ENCODE measurements at places on chromosomes 2 and 18.

GRCh38 chr2:169743549-169743948 is 9.9 kb downstream of the KLHL23 start:
- no peak for DNase-seq

DNA sequence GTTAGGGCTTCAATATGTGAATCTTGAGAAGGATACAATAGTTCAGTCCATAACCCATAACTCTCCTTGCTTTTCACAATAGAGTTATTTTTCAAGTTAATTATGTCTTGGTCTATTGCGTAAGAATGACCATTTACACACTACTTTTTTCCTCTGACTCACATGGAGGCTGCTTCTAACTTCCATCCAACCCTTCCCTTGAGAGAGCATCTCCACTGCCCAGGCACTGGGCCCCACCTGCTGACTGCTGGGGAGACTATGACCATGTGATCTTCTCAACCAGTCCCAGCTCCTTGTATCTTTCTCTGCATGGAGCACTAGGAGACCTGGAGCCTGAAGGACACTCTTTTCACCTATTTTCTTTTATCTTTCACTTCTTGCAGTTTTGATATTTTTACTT is 251.5 kb downstream of the GPD2 start:
- DNase-seq: no peak

- DNase-seq: no peak
These were observed 44.3 kb upstream of the TNFRSF11A start for GRCh38 chr18:62280786-62281185.

GRCh38 chr2:239753401-239753837 is 271.7 kb downstream of the NDUFA10 start:
- no peak for DNase-seq

DNA sequence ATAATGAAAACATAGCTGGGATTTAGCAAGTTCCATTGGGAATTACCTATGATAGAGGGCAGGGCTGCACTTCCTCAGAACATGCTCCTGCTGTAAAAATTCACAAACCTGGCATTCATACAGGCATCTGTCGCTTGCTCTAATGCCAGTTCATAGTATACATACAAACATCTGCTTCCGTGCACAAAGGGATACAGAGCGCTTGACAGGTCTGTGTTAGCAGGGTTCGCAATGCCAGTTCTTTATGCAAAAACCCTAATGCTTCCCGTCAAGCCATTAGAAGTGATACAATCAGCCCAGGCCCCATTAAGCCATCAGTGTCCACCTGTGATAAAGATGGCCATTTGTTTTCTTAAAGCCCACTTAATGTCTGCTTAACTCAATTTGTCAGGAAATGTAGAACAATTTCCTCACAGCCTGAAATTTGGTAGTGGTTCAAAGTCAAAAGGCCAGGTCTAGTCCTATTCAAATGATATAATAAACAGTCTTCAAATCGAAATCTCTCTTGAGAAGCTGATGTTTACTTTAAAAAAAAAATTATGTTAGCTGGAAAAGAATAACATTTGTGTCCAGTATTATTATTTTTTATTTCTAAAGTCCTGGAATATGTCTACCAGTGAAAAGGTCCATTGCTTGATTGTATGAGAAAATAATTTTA is 556.3 kb downstream of the ARHGAP15 start:
- no peak for DNase-seq

GRCh38 chr2:206000776-206001175 is 85.2 kb downstream of the INO80D start:
- DNase-seq: no peak

DNA sequence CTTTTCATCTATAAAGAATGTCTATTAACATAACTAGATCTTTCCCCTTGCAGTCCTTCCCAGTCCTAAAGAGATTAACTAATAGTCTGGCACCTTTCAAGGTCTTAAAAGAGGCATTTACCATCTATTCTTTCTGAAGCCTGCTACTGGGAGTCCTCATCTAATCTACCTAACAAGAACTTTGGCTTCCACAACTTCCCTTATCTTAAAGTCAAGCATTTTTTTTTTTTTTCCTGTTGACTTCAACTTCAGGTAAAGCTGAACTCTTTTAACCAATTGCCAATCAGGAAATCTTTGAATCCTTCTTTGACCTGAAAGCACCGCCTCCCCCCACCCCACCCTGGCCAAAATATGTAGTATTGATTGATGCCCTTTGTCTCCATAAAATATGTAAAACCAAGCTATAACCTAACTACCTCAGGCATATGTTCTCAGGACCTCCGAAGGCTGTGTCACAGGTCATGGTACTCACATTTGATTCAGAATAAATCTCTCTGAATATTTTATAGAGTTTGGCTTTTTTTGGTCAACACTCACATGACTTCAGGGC is 168.6 kb downstream of the PTPRM start:
- no peak for DNase-seq

DNA sequence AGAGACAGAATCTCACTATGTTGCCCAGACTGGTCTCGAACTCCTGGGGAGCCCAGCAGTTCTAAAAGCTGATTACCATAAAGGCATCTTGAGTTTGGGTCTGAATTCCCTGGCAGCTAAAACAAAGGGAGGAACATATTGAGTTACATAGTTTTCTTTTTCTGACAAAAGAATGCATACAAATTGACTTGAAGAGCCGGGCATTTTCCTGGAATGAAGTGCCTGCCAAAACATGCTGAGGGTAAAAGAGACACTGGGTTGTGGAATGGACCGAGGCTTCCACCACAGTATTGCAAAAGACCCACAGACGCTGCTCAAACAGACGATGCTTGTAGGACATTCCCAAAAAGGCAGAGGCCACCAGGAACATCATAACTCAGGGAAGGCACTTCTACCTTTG is 35.1 kb upstream of the ROCK2 start:
- no peak for DNase-seq

DNA sequence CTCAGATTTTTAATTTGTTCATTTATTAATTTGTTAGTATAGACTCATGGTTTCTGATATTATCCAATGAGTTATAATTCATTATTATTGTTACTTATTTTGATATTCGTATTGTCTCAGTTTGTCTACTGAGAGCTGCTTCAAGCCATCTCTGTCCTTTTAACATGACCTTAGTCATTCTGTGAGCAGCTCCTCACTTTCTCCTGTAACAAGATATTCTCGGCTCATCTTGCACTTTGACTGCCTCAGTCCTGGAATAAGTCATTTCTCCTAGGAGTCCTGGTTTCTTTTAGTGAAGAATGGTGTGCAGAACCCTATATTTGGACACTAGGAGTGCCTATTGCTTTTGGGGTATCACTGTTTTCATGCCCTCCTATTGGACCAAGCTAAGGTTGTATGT is 13.2 kb downstream of the ASB1 start:
- DNase-seq: peak; percentile 37

DNA sequence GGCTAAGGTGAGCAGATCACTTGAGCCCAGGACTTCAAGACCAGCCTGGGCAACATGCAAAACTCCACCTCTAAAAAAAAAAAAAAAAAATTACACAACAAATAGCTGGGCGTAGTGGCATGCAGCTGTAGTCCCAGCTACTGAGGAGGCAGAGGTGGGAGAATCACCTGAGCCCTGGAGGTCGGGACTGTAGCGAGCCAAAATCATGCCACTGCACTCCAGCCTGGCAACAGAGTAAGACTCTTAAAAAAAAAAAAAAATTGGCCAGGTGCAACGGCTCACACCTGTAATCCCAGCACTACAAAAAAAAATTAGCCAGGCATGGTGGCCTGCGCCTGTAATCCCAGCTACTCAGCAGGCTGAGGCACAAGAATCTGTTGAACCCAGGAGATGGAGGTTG is 7.3 kb downstream of the STARD7 start:
- no peak for DNase-seq

GRCh38 chr18:48615566-48616401 is 77.0 kb downstream of the CTIF start:
- no peak for DNase-seq

DNA sequence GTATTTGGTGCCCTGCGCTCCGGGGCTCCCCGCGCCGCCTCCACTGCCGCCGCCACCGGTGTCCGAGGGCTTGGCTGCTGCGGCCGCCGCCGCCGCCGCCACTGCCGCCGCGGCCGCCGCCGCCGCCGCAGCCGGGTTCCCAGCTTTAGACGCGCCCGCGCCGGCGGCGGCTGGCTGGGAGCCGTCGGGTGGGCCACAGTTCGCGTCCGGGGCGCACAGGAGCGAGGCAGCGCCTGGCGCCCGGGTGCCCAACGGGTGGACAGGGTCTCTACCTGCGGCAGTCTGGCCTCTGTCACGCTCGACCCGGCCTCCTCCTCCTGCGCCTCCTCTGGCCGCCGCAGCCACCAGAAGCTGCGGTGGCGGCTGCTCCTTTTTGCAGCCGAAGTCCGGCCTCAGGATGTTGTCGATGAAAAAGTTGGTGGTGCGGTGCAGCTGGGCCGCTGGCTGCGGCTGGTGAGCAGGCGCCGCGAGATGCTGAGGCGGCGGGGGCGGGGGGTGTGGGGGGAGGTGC is 951 bp downstream of the EN1 start:
- DNase-seq: no peak

DNA sequence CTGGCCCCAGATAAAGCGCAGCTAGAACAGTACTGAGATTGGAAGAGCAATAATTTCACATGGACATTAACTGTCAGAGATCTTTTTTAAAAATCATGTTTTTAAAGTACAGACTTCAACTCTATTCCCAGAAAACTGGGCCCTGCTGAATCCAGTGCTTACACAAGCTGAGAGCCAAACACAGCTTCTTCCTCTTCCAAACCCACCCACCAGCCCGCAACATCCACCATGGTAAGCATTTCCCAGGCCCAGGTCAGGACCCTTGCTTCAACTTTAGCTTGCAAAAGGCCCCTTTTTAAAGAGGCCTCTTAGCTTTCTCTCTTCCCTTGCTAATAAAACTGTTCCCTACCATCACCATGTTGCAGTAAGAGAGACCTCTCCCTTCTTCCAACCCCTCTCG is 2.1 kb downstream of the AAK1 start:
- no peak for DNase-seq

DNA sequence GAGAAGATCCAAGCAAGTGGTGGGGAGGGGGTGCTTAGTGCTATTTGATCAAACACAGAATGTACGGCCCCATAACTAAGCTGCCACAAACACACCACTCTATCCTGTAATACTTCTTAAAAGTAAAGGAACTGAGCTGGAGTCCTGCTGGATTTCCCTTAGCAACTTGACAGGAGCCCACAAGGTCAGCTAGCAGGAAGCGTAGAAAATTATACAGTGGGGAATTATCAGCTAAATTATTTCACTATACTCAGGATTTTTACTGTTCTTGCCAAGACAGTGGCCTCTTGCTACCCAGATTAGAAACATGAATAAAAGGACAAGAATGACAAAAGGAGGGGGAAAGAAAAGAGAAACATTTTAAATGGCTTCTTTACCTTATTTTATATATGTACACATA is 217.1 kb downstream of the ZNF521 start:
- no peak for DNase-seq

- DNase-seq: no peak
These were observed 33.5 kb upstream of the IL37 start for GRCh38 chr2:112877423-112877822.

DNA sequence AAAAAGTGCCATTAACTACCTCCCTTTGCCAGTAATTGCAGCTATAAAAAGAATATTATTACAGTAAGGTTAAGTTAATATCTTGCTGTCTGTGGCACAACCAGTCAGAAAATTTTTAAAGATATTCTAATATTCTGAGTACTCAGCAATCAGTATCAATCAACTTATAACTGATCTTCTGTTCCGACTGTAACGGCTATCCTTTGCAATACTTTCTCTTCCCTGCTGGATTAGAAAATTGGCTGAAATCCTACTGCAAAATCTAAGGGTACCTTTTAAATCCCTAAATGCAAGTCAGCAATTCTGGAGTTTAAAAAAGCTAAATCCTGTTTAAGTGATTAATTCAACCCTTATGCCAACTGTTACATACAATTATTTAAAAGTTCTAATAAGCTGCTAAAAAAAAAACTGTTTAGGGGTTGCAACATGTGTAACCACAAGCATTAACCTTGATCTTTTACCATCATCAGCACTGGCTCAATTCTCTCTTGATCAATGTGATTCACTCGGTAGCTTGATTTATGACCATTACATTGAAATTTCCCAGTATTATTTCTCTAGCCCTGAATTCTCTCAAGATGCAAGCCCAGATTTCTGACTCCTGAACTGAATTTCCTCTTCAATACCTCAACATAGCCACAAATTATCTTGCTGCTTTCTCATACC is 20.5 kb downstream of the GAREM1 start:
- no peak for DNase-seq

DNA sequence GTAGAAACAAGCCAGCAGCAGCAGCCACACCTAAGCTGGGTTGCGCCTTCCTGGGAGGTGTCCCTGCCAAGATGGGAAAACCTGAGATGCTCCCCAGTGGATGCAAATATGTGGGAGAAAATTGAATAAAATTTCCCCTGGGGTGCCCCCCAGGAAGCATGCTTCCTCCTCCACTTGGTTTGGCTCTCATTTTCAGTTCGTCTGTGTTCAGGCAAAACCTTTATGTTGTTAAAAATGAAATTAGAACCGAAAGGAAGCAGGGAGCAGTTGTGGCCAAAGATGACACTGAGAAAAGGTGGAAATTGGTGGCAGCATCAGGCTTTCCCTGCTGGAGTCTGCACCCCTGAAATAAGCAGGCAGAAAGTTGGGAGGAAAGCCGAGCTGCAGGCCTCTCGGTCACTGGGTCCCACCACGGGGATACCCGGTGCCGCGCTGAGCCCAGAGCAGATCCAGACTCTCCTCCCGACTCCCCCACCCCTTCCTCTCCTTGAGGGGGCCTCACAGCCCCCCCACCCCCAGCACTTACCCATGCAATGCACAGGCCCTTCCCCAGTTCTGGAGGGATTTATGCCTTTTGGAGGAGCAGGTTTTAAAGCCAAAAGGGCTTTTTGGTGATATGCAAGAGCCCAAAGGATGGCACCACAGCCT is 267.7 kb upstream of the SPRED2 start:
- DNase-seq: no peak

GRCh38 chr2:225765820-225766219 is 366.3 kb downstream of the NYAP2 start:
- no peak for DNase-seq

DNA sequence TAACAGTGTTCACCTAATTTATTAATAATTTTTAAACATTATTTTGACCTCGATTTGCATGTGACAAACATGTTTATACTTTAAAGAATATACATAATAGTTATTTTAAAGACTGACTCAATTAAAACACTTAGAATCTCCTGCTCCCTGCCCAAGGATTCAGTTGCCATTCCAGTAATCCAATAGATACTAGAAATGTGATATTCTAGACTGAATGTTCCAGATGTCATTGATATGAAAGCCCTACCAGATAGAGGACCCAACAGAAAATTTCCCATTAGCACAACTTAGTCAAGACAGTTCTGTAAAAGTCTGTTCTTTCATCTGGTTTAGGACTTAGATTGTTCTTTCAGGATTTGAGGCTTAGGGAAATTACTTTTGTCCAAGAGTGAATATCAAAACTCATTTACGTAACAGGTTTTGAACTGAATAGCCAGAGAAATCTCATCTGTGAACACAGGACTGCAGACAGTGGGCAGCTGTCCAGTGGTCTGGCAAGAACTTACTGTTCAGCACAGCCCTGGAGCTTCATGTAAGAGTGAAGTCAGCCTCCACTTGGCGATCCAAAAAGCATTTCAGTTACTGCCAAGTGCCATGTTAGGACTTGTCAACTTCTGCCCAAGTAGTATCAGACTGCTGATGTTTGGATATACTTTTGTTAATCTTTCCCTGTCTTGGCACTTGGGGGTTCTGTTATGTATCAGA is 77.5 kb downstream of the OSBPL6 start:
- DNase-seq: no peak

- no peak for DNase-seq
These were observed 266.8 kb upstream of the FBXO11 start for GRCh38 chr2:48173141-48173540.

- DNase-seq: no peak
These were observed 226.5 kb downstream of the ANAPC1 start for GRCh38 chr2:111657351-111657975.

Measured in activated T-cell treated with anti-CD3 and anti-CD28 coated beads, Interleukin-2, amount 50 U/mL, for 72 hours (primary cell).